ENCODE measurements at places on chromosomes 6 and 20. TPM values are rescaled to one million over a fixed set of nuclear protein-coding genes. Genes with fewer than 3 reads are reported as not detected.

The LAMA4 gene
- not detected for total RNA-seq

The C2 gene
- 0.57 TPM for total RNA-seq

The ADGRF4 gene
- total RNA-seq: not detected

The FLRT3 gene
- not detected for total RNA-seq

The POU5F1 gene
- total RNA-seq: not detected

The RIPOR3 gene
- total RNA-seq: not detected

The PAX1 gene
- total RNA-seq: not detected

The OR12D3 gene
- total RNA-seq: not detected

The CD83 gene
- total RNA-seq: 8.7 TPM

The SLC22A1 gene
- 0.25 TPM for total RNA-seq

The OR2W1 gene
- not detected for total RNA-seq

The RNF182 gene
- not detected for total RNA-seq

The TSPO2 gene
- total RNA-seq: not detected

The NOX3 gene
- total RNA-seq: not detected

The MACROD2 gene
- total RNA-seq: not detected

The GTF3C6 gene
- total RNA-seq: 85.9 TPM

The IPCEF1 gene
- total RNA-seq: 27.3 TPM

The DYNLT2 gene
- 2.5 TPM for total RNA-seq

The RTN4IP1 gene
- 6.3 TPM for total RNA-seq

The KCNB1 gene
- total RNA-seq: not detected

The NTSR1 gene
- 1.5 TPM for total RNA-seq

The PCK1 gene
- not detected for total RNA-seq

The CPNE5 gene
- total RNA-seq: 0.47 TPM

The SNAP25 gene
- total RNA-seq: not detected

The SLC26A8 gene
- total RNA-seq: not detected

The TMEM74B gene
- 0.10 TPM for total RNA-seq

The TINAG gene
- not detected for total RNA-seq

The ABHD16B gene
- not detected for total RNA-seq

The CLVS2 gene
- not detected for total RNA-seq

The TAF8 gene
- 53.2 TPM for total RNA-seq

The SUN5 gene
- not detected for total RNA-seq

The DAAM2 gene
- total RNA-seq: not detected

The ZC2HC1B gene
- not detected for total RNA-seq

The MLN gene
- not detected for total RNA-seq

The PLEKHG1 gene
- 2.8 TPM for total RNA-seq

The SIRPD gene
- total RNA-seq: 0.27 TPM

The C20orf202 gene
- total RNA-seq: not detected

The ADISSP gene
- 27.8 TPM for total RNA-seq

The RFX6 gene
- not detected for total RNA-seq

The HLA-DRB5 gene
- total RNA-seq: 27.9 TPM

The ZNF335 gene
- total RNA-seq: 40.4 TPM

The SEL1L2 gene
- total RNA-seq: not detected

The BHLHE23 gene
- total RNA-seq: not detected

The CDSN gene
- total RNA-seq: not detected

The SMPDL3A gene
- not detected for total RNA-seq

The PTK6 gene
- total RNA-seq: 0.71 TPM

The TMEM244 gene
- not detected for total RNA-seq

The THBS2 gene
- total RNA-seq: not detected

The TMC2 gene
- not detected for total RNA-seq

All from activated CD4-positive, alpha-beta T cell treated with anti-CD3 and anti-CD28 coated beads, Interleukin-2, amount 10 ng/mL, durations not matched to agents 7 days and 5 days (primary cell).